CD4-positive, CD25-positive, alpha-beta regulatory T cell (primary cell): ENCODE measurements at places on chromosomes 6 and 20. TPM values are rescaled to one million over a fixed set of nuclear protein-coding genes. Genes with fewer than 3 reads are reported as not detected.

The PPP1R16B gene
- total RNA-seq, result 84.1 TPM

The C20orf202 gene
- 0.39 TPM for total RNA-seq

The PTCRA gene
- 1.1 TPM for total RNA-seq

- H3K4me1 ChIP-seq, result peaks cover 35% of the 10 kb centered on the region
- H3K27ac ChIP-seq, result no peak overlapping the region
- DNase-seq, result no peak
- no peaks in the 10 kb centered on the region for H3K27me3 ChIP-seq
- peaks cover 5% of the 10 kb centered on the region for H3K36me3 ChIP-seq
Measured at GRCh38 chr20:50911030-50911429, 20.2 kb downstream of the ADNP start.

DNA sequence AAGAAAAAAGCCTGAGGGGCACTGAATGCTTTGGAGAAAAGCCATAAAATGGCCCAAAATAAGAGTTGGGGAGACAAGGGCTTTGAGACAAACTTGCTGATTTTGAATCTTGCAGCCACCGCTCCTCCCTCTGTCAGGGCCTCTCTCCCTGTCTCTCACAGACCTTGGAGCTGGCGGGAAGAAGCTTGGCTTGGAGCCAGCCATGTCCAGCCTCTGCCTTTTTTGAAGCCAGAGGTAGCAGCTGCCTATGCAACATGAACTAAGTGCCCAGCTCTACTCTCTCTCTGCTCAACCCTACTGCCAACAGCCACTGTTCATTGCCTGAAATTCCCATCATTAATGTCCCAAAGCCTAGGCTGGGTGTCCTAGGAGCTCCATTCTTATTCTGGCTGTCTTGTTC lies 63.7 kb upstream of the CTNNBL1 start:
- H3K36me3 ChIP-seq, result no peaks in the 10 kb centered on the region
- no peak overlapping the region for H3K4me3 ChIP-seq
- H3K27me3 ChIP-seq, result peaks cover 9% of the 10 kb centered on the region
- DNase-seq, result no peak

DNA sequence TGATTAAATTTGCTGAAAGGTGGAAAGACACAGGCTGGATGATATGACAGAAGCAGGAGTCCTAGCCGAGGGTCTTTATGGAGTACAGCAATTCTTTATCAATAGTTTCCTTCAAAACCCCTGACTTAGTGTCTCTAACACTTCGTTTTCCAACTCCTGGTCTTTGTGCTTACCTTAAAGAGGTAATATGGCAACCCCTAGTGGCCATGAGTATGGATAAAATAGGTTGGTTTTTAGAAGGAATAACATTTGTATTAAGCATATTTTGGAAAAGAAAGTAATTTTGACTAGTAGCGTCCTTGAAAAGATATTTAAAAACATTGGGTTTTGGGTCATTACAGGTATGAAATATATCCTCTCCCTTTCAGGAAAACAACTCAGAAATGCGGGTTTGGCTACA lies 51.9 kb downstream of the VGLL2 start:
- H3K4me1 ChIP-seq, result no peaks in the 10 kb centered on the region
- no peak overlapping the region for H3K27ac ChIP-seq
- H3K4me3 ChIP-seq, result no peak overlapping the region
- DNase-seq, result no peak
- H3K36me3 ChIP-seq, result no peaks in the 10 kb centered on the region
- no peaks in the 10 kb centered on the region for H3K27me3 ChIP-seq

DNA sequence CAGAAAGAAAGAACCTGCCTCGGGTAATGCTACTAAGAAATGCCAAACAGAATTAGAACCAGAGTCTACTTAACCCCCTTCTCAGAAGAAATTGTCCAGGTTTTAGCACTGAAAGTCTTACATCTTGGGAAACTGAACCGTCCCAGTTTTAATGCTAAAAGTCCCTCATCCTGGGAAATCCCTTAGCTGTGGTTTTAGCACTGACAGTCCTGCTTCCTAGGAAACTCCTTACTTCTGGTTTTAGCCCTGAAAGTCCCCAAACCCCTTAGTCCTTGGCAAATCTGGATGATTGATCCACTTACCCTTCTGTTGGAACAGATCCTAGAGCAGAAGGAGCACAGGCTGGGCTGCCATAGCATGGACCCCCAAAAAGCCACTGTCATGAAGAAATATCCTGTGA lies 4.8 kb upstream of the TMEM14A start:
- no peak for DNase-seq
- no peak overlapping the region for H3K4me3 ChIP-seq
- H3K4me1 ChIP-seq, result peaks cover 18% of the 10 kb centered on the region
- H3K36me3 ChIP-seq, result no peaks in the 10 kb centered on the region
- peaks cover 6% of the 10 kb centered on the region for H3K27me3 ChIP-seq

- no peak overlapping the region for H3K27ac ChIP-seq
- H3K27me3 ChIP-seq, result peaks cover 58% of the 10 kb centered on the region
- H3K4me1 ChIP-seq, result peaks cover 20% of the 10 kb centered on the region
- DNase-seq, result peak; percentile 29
- H3K36me3 ChIP-seq, result no peaks in the 10 kb centered on the region
Measured at GRCh38 chr6:26329763-26330511, 35.1 kb upstream of the BTN3A2 start.

- peak overlapping the region; percentile 100 for H3K4me3 ChIP-seq
- peak; percentile 53 for DNase-seq
- H3K27me3 ChIP-seq, result no peaks in the 10 kb centered on the region
Measured at GRCh38 chr6:127343809-127344659, 625 bp upstream of the ECHDC1 start.

DNA sequence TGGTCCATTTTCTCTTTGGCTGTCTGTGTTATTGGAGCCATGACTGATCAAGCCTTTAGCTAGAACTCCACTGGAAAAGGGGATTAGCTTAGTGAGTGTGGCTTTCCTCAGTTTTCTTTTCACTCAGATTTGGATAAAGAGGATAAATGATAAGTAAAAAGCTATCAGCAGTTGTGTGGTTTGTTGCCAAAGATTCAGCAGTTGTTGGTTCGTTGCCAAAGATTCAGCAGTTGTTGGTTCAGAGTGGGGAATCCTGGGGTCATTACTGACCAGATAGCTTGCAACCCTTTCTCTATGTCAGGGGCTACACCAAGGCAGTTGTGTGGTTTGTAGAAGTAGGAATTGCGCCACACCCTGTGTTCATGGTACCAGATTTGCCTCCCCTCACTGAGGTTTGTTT lies 107.7 kb upstream of the SCP2D1 start:
- no peak overlapping the region for H3K4me3 ChIP-seq
- H3K27ac ChIP-seq, result no peak overlapping the region
- H3K4me1 ChIP-seq, result no peaks in the 10 kb centered on the region
- H3K27me3 ChIP-seq, result no peaks in the 10 kb centered on the region
- no peaks in the 10 kb centered on the region for H3K36me3 ChIP-seq

DNA sequence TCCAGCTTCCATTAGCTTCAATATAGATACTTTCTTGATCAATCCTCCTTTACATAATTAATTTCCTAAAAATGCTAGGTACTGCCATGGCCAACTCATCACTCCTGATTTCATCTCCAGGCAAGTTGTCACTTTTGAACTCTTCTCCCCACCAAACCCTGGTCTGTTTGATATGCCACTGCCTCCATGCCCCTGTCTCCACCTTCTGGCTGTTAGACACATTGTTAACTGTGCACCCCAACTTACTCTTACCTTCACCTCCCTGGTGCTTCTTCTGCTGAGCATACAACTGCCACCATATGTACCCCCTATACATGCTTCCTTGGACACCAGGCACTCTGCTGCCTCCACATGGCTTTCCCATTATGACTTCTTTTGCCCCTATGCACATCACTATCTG lies 21.9 kb upstream of the AIG1 start:
- H3K4me1 ChIP-seq, result peaks cover 6% of the 10 kb centered on the region
- no peak overlapping the region for H3K27ac ChIP-seq

- peaks cover 50% of the 10 kb centered on the region for H3K36me3 ChIP-seq
- no peak overlapping the region for H3K27ac ChIP-seq
- DNase-seq, result no peak
Measured at GRCh38 chr20:48711044-48711428, 116.8 kb downstream of the PREX1 start.

GRCh38 chr6:95596021-95596420 lies 18.7 kb downstream of the MANEA start:
- no peaks in the 10 kb centered on the region for H3K27me3 ChIP-seq
- no peak overlapping the region for H3K27ac ChIP-seq

DNA sequence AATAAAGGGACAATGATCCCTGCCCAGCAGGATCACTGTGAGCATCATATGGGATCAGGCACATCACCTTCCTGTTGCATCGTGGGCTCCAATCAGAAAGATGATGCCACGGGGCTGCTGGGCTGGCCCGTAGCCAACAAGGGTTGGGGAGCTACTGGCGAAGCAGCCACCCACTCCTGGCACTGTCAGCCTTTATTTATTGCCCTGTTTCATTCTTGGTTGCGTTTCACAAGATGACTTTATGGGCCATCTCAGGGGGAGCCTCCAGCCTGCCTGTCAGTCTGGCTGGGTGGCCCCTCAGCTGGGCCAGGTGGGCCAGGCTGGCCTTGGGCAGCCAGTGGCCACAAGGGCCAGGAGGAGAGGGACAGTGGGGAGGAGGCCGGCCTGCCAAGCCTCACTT lies 17.3 kb downstream of the VSTM2L start:
- no peak for DNase-seq
- H3K36me3 ChIP-seq, result no peaks in the 10 kb centered on the region
- no peak overlapping the region for H3K27ac ChIP-seq

DNA sequence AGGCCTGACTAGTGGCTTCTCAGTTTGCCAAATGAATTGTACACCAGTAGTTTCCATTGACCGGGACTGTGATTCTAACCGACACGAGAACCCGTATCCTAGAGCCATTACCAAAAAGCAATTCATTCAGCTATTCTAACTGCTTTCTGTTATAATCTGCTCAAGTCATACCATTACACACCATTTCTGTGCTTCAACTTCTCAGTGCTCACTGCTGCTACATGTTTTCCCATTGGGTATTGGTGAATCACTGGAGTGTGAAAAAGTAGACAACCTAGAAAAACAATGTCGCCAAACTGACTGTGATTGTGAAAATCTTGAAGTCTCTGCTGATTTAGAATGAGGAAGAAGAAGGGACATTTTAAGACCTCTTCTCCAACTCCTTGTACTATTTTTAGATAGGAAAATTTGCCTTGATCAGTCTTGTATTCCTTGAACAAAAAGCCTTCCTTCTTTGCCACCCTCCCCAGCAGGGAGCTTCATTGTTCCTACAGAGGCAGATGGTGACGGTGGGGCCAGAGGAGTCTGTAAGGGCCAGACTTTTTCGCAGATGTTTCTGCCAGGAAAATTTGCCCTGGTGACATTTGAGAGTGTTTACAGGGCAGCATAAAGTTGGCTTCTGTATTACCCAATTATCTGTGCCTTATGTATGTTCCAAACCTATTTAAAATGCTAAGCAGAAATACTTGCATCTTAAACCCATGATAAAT lies 31.7 kb upstream of the MAP3K4 start:
- peaks cover under 1% of the 10 kb centered on the region for H3K27me3 ChIP-seq
- DNase-seq, result no peak
- H3K4me3 ChIP-seq, result no peak overlapping the region
- H3K27ac ChIP-seq, result no peak overlapping the region

DNA sequence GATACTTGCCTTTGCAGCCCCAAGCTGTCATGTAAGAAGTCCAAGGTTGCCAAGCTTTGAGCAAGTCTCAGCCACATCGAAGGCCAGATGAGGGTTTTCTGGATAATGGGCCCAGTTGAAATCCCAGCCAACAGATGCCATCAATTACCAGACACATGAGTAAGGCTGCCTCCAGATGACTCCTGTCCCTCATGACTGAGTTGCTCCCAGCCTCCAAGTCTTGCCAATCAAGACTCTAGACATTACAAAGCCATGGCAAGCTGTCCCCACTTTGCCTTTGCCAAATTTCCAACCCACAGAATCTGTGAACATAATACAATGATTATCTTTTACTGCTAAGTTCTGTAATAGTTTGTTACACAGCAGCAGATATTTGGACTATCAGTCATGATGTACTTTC lies 76.8 kb upstream of the ARMC2 start:
- no peaks in the 10 kb centered on the region for H3K4me1 ChIP-seq
- no peak overlapping the region for H3K4me3 ChIP-seq
- H3K27me3 ChIP-seq, result peaks cover 2% of the 10 kb centered on the region
- no peak for DNase-seq

DNA sequence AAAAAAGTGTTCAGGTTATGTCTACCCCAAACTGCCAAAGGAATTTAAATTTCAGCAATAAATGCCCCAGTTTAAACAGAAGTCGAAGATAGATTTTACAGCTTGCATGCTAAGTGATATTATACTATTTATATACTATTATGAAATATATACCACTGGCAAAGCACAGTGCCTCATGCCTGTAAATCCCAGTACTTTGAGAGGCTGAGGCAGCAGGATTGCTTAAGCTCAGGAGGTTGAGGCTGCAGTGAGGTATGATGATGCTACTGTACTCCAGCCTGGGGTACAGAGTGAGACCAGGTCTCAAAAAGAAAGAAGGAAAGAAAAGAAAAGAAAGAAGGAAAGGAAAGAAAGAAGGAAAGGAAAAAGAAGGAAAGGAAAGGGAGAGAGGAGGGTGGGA lies 102.1 kb downstream of the MTFR2 start:
- no peak overlapping the region for H3K27ac ChIP-seq
- H3K27me3 ChIP-seq, result no peaks in the 10 kb centered on the region
- H3K36me3 ChIP-seq, result no peaks in the 10 kb centered on the region

DNA sequence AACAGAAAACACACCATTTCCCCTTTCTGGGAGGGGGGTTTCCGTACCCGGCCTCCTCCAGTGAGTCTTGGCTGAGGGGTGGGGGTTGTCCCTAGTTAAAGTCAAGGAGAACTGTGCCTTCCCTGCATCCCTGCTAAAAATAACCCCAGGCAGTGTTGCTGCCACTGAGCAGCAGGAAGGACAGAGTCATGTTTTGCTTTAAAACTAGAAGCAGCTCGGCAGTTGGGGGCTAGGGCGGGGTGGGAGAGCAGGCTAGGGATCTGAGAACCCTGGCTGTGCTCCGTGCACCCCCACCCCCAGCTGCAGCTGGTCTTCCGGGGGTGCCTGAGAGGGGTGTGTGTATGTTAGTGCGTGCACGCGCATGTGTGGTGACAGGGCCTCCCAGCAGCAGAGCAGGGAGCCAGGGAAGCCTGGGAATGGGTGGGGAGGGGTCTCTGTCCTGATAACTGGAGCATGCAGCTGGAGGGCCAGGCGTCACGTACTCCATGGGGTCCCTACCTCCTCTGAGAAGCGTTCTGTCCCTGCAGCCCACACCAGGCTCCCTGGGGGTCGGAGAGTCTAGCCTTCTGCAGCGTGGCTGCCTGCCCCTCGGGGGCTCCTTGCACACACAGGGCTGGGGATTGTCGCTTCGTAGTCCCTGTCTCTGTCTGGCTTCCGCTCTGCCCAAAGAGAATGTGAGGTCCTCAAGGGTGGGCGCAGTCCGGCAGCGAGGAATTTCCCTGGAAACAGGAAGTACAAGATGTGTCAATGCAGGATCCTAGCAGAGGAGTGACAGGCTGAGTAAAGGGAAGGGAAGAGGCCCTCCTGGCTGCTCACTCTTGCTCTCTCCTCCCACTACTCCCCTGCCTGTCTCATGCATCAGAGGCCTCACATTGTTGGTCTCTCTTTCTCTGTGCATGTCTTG lies 16.8 kb upstream of the ARMC12 start:
- H3K27ac ChIP-seq, result no peak overlapping the region
- H3K4me3 ChIP-seq, result no peak overlapping the region
- no peaks in the 10 kb centered on the region for H3K36me3 ChIP-seq
- peaks cover 32% of the 10 kb centered on the region for H3K4me1 ChIP-seq
- no peaks in the 10 kb centered on the region for H3K27me3 ChIP-seq
